ENCODE measurements at places on chromosomes 1 and 21.

GRCh38 chr1:11886986-11887665 lies 28.4 kb upstream of the NPPB start:
- DNase-seq, result no peak

- DNase-seq, result no peak
Measured at GRCh38 chr1:12649971-12650421, 6.1 kb downstream of the AADACL4 start.

- no peak for DNase-seq
Measured at GRCh38 chr1:231919886-231920285, 293.3 kb downstream of the DISC1 start.

- DNase-seq, result no peak
Measured at GRCh38 chr1:101247404-101248287, 10.8 kb downstream of the S1PR1 start.

GRCh38 chr1:171751221-171751620 lies 9.4 kb upstream of the VAMP4 start:
- DNase-seq, result no peak

DNA sequence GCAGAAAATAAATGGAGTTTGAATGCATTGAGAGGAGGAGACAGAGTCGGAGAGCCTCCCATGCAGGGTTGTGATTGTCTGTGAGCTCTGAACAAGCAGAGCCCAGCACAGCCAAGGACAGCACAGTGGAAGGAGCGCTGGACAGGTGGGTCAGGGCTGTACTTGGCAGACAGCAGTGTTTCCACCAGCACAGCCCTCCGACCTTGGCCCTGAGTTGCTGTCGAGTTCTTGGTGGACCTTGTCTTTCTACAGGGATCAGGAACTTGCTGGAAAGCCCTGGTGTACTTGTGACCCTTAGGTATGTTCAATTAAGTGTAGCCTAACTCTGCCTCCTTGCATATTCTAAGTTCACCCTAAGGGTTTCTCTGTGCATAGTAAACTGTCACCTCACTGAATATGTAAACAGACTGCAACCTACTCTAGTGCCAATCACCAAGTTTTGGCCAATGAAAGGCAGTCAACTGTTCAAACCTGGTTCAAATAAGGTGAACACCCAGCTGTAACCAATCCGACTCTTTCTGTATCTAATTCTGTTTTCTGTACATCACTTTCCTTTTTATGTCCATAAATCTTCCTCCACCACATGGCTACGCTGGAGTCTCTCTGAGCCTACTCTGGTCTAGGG lies 86.6 kb upstream of the SLC25A33 start:
- DNase-seq, result no peak

- no peak for DNase-seq
Measured at GRCh38 chr21:34351786-34352241, 12.0 kb upstream of the KCNE2 start.

- DNase-seq, result no peak
Measured at GRCh38 chr1:115771094-115771846, 2.8 kb upstream of the CASQ2 start.

DNA sequence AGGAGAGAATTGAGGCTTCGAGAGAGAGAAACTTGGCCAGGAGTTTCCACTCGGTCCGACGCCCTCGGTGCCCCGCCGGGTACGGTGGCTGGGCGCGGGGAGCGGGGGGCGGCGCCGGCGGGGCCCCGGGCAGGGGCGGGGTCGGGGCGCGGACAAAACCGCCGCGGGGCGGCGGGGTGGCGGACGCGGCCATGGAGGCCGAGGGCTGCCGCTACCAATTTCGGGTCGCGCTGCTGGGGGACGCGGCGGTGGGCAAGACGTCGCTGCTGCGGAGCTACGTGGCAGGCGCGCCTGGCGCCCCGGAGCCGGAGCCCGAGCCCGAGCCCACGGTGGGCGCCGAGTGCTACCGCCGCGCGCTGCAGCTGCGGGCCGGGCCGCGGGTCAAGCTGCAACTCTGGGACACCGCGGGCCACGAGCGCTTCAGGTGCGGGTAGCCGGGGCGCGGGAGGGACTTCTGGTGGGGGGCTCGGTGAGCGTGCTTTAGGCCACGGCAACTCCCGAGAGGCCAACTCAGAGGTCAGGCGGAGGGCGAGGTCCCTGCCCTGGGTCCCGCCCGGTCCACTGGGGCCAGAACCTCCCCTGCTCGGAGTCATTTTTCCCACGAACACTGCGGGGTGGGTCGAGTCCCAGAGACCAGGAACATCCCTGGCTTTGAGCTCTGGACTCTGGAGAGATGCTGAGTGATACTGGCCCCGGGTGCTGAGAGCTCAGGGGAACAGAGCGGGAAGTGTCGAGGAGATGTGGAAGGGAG lies 431 bp downstream of the RAB42 start:
- DNase-seq, result no peak

DNA sequence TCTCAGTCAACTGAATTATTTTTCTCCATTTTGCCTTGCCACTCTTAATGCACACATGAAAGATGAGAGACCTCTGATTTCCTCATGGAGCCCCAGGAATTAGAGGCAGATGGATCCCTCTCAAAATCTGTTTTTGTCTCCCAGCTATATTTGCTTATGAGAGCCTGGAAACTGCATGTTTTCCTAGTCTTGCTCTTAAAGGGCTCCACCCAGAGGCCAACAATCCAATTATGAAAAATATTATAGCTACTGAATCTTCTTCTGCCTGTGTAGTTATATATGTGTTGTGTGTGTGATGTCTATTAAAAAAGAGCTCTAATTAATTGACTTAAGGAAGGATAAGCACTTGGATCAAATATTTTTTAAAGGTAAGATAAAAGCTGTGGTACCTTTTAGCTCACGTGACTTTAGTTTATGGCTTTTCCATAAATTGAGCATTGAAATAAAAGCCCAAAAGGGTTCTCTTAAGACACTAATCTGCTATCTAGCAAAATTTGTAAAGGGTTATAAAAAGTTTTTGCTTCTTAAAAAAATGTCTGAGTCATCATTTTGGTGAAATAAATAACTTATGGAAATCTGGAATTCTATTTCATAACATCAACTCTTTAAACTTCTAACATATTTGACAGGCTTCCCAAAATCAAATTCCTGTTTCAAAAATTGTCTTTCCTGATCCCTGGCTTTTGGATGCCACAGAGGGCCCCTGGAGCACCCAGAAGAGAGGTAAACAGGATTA lies 31.2 kb upstream of the TSPEAR start:
- no peak for DNase-seq

GRCh38 chr1:242754926-242755325 lies 230.4 kb upstream of the PLD5 start:
- no peak for DNase-seq

DNA sequence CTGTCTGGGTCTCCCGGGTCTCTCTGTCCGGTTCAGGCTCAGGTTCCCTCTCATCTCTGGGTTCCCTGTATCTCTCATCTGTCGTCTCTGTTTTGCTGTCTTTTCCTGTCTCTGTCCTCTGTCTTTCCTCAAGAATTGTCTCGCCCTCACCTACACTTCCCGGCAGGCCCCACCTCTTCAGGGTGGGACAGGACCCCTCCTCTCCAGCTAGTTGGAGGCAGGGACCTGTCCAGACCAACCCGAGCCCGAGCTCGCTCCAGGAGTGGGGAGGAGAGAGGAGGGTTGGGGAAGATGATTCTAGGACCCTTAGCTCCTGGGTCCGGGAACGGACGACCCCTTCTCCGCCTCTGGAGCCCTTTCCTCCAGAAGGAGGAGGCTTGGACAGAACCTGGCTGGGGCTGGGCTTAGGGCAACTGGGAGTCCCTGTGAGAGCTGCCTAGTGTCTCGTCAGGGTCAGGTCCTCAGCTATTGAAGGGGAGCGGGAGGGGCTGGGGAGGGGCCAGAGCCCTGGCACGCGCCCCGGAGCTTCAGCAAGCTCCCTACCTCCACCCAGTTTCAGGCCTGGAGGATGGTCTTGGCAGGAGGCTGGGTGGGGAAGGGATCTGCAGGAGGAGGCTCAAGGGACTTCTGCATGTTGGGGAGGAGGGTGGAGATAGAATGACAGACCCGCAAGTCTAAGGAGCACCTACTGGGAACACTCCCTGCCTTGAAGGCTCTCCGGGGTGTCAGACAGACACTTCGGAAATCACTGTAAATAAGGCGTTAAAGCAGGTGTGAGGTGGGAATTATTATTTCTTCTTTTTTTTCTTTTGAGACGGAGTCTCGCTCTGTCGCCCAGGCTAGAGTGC lies 26.3 kb upstream of the EPB41 start:
- DNase-seq, result no peak

GRCh38 chr1:245834002-245834401 lies 673.1 kb downstream of the SMYD3 start:
- no peak for DNase-seq

DNA sequence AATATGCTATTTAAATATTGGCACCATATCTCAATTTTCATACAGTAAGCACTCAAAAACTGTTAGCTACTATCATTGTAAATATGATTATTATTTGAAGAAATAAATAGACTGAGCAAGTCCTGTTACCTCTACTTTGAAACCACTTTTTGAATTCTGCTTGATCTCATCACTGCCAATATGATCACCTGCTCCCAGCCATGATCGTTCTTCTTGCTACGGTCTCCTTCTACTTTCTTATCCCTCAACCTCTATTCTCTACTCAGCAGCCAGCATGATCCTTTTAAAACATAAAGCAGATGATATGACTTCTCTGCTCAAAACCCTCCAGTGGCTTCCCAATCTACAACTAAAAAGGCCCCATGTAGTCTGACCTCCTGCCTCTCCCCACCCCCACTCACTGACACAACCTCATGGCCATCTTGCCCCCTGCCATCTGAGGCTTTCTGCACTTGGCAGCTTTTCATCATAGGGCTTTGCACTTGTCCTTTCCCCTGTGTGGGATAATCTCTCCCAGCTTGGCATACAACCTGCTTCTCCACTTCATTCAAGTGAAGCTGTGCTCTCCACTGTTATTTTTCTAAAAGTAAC lies 27.2 kb downstream of the CD34 start:
- no peak for DNase-seq

DNA sequence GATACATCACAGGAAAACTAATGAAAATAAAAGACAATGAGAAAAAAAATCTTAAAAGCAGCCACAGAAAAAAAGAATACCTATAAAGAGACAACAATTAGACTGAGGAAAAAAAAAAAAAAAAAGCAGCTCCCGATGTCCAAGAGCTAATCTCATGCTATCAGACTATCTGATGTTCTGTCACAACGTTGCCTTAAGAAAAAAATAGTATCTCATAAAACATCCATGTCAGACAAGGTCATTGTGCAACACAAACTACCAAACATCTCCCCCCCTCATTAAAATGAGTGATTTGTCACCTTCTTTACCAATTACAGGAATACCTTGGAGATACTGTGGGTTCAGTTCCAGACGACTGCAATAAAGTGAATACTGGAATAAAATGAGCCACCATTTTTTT lies 68.9 kb downstream of the ZNF644 start:
- DNase-seq, result no peak

GRCh38 chr1:223748405-223748772 lies 36.0 kb downstream of the CAPN2 start:
- no peak for DNase-seq

DNA sequence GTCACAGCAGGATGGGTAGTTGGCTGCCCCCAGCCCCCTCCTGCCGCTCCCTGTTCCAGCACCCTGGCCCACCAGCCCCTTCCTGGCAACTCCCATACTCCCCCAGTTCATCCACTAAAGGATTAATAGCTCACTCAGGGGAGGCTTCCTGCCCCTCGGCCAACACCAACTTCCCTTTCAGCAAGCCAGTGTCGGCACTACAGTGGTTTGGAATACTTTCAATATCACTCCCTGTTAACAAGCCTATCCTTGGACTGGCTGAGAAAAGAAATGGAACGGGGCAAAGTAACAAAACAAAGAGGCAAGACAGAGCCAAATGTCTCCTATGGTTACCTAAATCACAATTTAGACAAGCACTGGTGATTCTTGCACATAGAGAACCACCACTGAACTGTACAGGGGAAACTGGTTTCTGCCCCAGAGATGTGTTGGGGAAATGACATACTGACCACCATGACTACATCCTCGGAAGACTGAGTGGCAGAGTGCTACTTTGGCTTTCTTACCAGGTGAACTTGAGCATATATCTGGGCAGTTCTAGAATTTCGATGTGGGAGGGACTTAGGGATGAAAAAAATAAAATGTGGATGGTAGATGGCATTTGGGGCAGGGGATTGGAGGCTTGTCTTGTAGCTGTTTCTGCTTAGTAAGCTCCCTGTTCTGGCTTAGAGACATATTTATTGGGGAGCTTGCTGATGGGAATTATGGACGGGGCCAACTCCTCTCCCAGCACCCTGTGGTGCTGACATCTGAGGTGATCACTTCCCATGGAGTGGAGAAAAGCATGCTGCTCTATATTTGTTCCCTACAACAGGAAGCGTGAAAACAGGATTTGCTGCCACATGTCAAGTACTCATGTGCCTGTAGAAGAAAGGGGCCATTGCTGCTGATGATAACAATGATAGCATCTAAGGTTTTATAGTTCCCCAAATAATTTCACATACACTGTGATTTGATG lies 7.1 kb upstream of the CAPN2 start:
- DNase-seq, result no peak

GRCh38 chr1:82919837-82920236 lies 1079.1 kb downstream of the TTLL7 start:
- DNase-seq, result no peak

DNA sequence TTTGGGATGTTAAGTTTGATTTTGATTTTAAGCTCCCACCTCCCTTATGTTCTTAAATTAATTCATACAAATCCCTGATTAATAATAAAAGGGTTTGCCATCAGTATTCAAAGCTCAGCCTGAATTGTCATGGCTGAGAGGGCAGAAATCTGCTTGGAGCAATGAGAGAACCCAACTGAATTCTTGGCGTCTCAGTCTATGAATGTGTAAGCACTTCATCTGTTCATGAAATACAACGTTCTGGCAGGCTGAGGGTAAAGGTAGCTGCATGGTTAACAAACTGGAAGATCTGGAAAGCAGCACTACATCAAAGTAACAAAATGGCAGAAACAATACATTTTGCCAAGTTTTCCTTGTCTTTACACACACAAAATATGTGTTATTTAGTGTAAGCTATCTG lies 95.3 kb downstream of the ACBD6 start:
- DNase-seq, result no peak

DNA sequence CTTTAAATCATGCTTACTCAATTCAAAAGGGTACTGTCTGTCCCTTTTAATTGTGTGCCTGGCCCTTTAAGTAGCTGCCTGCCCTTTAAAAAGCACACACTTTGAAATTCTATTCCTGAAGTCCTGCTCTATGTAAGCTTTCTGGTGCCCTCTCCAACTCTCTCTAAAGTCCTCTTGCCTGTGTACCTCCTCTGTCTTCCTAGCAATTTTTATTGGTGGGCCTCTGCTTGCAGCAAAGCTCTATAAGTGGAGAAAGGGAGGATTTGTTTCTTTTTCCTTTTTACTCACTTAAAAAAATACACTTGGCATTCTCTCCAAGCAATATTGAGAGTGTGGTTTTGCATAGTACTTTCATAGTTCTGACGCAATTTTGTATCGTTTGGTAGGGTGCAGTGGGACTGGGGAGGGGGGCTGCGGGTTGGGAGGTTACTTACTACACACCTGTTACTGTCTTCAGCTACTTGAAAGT lies 135.4 kb downstream of the LMO4 start:
- no peak for DNase-seq

GRCh38 chr1:59595774-59596173 lies 219.0 kb upstream of the HOOK1 start:
- DNase-seq, result no peak

GRCh38 chr1:203239526-203240305 lies 10.2 kb upstream of the CHIT1 start:
- DNase-seq, result no peak

DNA sequence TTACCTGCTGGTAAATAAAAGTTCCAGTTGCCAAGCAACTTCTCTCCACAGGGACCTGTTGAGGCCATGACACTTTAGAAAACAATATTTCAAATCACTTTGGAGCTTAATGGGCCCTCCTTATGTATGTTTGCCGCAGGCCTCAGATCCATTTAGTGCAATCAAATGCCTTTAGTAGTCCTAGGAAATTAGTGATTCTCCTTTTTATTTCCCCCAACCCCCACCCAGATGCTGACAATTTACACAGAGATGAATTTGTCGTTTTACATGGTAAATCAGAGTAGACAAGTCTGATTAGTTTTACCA lies 83.6 kb downstream of the CLIC4 start:
- no peak for DNase-seq
